ENCODE measurements at places on chromosomes 6 and 20. TPM values are rescaled to one million over a fixed set of nuclear protein-coding genes. Genes with fewer than 3 reads are reported as not detected.

The HLA-DPB1 gene
- 13.5 TPM for polyA plus RNA-seq

The SAMD10 gene
- polyA plus RNA-seq = 7.5 TPM

The NRSN1 gene
- 1.1 TPM for polyA plus RNA-seq

The ZNF322 gene
- 39.6 TPM for polyA plus RNA-seq

- DNase-seq = no peak
Measured at GRCh38 chr20:8156235-8157079, 24.4 kb downstream of the PLCB1 start.

DNA sequence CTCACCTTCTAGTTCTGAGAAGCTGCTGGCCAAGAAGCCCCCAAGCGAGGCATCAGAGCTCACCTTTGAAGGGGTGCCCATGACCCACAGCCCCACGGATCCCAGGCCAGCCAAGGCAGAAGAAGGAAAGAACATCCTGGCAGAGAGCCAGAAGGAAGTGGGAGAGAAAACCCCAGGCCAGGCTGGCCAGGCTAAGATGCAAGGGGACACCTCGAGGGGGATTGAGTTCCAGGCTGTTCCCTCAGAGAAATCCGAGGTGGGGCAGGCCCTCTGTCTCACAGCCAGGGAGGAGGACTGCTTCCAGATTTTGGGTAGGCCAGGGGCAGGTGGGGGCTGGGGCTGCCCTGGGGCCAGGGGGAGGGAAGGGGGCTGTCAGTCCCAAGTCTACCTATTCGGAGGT is 2.3 kb downstream of the MYLK2 start:
- no peak for DNase-seq

DNA sequence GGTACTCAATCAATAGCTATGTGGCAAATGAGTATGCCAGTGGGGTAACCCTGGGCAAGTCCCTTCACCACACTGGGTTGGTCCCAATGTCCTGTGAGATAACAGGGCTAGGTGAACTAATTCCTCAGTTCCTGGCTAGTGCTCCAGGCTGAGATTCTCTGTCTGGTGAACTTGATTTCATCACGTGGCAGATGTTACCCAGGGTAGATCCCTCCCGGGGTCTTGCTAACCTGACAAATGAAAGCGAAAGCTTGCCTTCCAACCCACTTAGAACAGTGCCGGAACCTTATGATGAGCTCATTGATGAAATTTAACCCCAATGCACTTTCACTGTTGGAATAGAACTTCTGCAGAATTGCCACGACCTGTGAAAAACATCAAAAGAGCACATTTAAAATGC is 6.6 kb upstream of the ANKRD60 start:
- DNase-seq = no peak

- no peak for DNase-seq
Measured at GRCh38 chr20:64033981-64034493, 1.9 kb upstream of the C20orf204 start.

GRCh38 chr20:53678315-53678989 is 84.8 kb upstream of the ZNF217 start:
- DNase-seq = no peak

DNA sequence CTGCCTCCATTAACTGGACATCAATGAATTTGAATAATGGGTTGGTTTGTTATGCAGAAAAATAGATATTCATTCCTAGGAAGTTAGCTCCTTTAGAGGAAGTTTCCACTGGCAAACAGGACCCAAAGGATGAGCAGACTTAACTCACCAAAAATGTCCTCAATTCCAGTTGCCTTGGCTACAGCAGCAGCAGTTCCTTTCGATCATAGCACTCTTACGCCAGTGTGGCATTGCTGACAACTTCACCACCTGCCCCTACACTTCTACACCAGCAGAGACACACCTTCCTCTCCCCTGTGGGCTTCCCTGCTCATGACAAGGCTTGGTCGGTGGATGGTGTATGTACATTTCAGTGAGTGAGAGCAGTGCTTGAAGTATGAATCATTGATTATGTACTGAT is 532.8 kb downstream of the QKI start:
- no peak for DNase-seq

DNA sequence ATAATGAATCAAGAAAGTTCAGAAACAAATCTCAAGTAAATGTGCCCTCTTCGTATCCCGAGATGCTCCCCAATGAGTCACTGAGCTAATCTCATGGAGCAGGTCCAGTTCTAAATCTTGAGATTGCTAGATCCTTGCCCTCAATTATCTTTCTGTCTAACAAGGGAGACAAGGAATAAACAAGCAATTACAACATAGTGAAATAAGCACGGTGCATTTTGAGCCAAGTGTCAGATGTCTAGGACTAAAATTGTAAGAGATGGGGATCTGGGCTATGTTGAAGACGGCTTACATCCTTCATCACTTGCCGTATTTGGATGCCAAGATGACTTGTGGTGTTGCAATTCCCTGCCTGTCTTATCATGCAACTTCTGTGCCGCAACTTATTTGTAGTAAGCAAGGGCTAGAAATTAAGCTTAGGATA is 56.5 kb upstream of the ADGRF1 start:
- DNase-seq = no peak

GRCh38 chr6:50288881-50289280 is 239.2 kb upstream of the DEFB112 start:
- DNase-seq = no peak

Measured in left kidney (tissue), 8 donors.